Spinal cord (tissue), 10 donors: ENCODE measurements at places on chromosomes 13 and 19. TPM values are rescaled to one million over a fixed set of nuclear protein-coding genes. Genes with fewer than 3 reads are reported as not detected.

ZNF296 gene
- 2.7 TPM for polyA plus RNA-seq

GRCh38 chr19:58009666-58010301, 7.2 kb upstream of the ZNF606 start:
- peak; percentile 91 for DNase-seq

DNA sequence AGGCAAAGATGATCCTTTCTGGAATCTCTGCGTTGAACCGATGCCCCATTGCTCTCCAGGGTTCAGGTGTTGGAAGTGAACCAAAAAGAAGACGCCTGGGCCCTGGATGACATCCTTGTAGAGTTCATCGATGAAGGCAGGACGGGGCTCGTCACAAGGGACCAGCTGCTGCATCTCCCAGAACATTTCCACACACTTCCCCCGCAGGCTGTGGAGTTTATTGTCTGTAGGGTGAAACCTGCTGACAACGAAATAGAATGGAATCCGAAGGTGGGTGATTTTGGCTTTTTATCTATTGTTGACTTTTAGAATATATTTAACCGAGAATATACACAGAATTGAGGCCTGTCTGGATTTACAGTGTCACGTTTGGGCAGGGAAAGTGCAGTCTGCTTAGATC, 58.4 kb downstream of the SLC7A9 start:
- no peak for DNase-seq

GRCh38 chr13:44230071-44230470, 143.6 kb upstream of the SERP2 start:
- DNase-seq = no peak

- DNase-seq = no peak
Measured at GRCh38 chr13:90272356-90272755, 1075.1 kb upstream of the MIR17HG start.

DNA sequence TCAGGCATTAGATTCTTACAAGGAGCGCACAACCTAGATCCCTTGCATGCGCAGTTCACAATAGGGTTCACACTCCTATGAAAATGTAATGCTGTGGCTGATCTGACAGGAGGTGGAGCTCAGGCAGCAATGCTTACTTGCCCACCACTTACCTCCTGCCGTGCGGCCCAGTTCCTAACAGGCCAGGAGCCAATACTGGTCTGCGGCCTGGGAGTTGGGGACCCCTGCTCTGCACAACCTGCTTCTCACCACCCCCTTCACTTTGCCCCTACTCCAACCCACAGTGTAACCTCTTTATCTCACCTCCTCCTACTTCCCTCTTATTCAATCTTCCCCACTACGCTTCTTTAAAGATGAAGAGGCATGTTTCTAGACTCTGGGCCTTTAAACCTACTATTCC, 240.2 kb downstream of the RGCC start:
- DNase-seq = no peak

DNA sequence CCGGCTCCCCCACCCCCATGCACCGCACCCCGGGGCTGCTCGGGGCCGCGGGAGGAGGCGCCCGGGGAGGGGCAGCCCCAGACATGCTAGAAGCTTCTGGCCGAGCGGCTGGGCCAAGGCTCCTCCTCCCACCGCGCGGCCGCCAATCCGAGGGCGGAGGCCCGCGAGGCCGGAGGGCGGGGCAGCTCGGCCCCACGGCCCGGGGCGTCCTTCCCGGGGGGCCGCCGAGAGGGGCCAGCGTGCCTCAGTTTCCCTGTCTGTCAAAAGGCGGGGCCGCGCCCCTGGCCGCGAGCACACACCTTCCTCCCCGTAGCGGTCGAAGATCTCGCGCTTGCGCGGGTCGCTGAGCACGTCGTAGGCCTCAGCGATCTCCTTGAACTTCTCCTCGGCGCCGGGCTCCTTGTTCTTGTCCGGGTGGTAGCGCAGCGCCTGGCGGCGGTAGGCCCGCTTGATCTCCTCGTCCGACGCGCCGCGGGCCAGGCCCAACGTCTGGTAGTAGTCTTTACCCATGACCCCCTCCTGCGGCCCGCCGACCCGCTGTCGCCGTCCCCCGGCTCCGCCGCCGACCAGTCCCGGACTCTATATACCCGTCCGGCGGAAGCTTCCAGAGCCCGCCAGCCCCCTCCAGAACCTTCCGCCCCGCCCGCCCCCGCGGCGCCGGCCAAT, at the start of gene DNAJB1:
TSS of gene DNAJB1 (minus strand) at position 558 of the 666 bp plus-strand sequence. CDS start at position 510, 48 bp downstream.
- no peak for DNase-seq

GRCh38 chr13:97352815-97353214, 81.2 kb upstream of the RAP2A start:
- no peak for DNase-seq
